ENCODE measurements at places on chromosomes 7 and 10.

GRCh38 chr7:36638140-36638539 lies 86.2 kb downstream of the AOAH start:
- DNase-seq, result no peak

DNA sequence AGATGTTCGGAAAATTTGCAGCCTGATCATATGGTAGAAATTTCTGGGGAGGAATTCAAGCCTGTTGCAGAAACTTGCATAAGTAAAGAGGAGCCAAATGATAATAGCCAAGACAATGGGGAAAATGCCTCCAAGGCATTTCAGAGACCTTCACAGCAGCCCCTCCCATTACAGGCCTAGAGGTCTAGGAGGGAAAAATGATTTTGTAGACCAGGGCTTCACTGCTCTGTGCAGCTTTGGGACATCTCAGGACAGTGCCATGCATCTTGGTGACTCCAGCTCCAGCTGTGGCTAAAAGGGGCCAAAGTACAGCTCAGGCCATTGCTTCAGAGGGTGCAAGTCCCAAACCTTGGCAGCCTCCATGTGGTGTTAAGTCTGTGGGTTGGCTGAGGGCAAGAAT lies 50.6 kb upstream of the CYP2C18 start:
- DNase-seq, result no peak

GRCh38 chr7:132590162-132590561 lies 13.9 kb upstream of the PLXNA4 start:
- DNase-seq, result no peak

GRCh38 chr10:32266566-32266965 lies 80.4 kb downstream of the EPC1 start:
- DNase-seq, result no peak

DNA sequence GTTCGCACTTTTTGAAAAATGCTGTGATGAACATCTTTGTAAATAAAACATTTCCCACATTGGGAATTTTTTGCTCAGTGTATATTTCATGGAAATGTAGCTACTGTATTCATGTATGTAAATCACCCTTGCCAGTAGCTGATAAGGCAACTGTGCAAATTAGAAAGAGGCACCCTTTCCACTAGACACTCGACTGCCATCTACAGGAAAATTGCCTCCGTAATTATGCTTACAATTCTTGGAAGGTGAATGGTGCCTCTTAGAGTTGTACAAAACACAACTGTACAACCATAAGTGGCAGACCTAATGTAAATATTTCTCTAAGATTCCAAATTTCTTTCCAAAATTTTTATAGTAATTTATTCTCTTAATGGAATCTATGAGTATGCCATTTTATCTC lies 491.7 kb downstream of the CCSER2 start:
- no peak for DNase-seq

GRCh38 chr10:31087851-31088250 lies 56.2 kb upstream of the ZNF438 start:
- DNase-seq, result no peak

GRCh38 chr7:134453518-134453917 lies 5.4 kb downstream of the AKR1B1 start:
- no peak for DNase-seq

DNA sequence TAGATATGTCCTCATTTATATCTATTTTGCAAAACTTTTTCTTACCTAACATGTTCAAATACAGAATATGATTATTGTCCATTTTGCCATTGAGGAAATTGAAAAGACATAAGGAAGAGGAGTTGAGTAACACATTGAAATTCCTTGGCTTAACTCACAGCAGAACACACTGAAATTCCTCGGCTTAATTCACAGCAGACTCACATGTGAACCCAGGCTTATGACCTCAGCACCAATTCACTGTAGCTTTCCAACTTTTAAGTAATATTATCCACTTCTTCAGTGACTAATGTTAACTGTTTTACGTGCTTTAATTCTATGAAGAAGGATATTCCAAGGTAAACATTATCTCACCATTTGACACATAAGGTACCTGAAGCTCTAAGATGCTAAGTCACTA lies 597.5 kb upstream of the PFKP start:
- no peak for DNase-seq

GRCh38 chr7:32890010-32890792 lies 1.4 kb downstream of the KBTBD2 start:
- no peak for DNase-seq

- DNase-seq, result no peak
These were observed 213.1 kb downstream of the C7orf25 start for GRCh38 chr7:42698600-42699374.

DNA sequence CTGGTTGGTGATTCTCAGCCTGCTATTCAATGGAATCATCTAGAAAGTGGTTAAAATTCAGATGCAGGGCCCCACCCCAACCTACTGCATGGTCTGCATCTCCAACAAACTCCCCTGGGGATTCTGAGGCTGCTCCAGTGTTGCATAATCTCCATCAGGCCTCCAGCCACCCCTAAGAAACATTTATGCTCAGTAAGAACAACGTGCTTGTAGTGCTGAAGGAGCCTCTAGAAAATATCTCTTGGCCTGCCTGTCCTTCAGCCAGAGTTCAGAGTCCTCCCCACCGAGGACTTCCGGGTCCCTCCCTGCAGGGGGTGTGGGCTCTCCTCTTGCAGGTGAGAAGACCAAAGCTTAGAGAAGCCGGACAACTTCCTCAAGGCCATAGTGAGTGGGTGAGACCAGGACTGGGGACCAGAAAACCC lies 159.8 kb downstream of the SH3PXD2A start:
- no peak for DNase-seq

- DNase-seq, result no peak
These were observed 247.0 kb downstream of the TRIL start for GRCh38 chr7:28711114-28711513.

- DNase-seq, result no peak
These were observed 9.7 kb upstream of the ANK3 start for GRCh38 chr10:60399328-60399727.

DNA sequence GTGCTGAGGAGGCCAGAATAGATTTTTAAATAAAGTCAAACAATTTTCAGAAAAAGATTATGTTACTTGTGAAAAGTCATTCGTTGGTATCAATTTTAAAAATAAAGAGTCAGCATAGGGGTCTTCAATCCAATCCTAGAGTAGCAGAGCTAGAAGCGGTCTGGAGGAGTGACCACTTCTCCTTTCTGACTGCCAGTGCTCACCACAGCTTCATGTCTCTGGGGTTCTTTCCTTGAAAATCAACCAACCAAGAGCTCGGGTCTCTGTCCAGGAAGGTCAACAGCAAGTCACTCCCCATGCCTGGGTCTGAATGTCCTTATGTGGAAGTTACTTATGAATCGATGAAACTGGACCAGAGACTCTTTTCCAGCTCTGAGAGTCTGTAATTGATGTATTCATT lies 14.3 kb downstream of the PTPRN2 start:
- DNase-seq, result no peak

- DNase-seq, result no peak
These were observed 6.5 kb downstream of the EVX1 start for GRCh38 chr7:27248911-27249723.

- no peak for DNase-seq
These were observed 52.7 kb downstream of the RBM17 start for GRCh38 chr10:6141296-6142151.

- no peak for DNase-seq
These were observed 158.2 kb downstream of the ST7 start for GRCh38 chr7:117111535-117111934.

DNA sequence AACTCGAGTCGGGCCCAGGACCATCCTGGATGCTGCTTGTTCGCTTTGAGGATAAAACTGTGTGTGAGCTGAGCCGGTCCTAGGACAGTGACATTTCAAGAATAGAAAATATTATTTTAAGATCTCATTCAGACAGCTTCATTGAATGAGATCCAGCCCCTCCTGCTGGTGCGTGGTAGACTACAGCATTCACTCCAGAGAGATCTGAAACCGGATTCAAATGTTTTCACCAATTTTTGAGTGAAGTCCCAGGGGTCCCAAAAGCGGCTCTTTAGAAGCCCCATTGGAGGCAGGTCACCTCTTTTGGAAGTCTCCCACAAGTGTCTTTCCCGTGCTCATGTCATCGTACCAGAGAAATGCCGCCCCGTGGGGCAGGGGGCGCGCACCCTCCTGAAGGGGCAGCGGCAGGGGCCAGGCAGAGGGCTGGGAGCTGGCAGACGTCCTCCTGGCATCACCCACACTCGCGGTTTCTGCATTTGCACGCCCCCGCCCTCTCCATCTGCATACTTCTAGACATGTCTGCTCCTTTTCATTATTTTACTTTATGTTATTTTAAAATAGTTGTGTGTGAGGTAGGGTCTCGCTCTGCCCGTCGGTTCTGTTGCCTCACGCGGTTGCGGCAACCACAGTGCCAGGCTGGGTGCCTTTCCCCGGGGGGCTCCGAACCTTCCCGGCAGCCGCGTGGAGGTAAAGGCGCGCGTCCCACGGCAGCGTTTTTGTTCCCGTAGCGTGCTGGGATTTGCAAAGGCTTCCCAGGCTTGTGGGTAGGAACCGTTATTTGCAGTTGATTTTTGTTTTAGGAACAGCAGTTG lies 52.3 kb upstream of the DPYSL4 start:
- no peak for DNase-seq

- DNase-seq, result no peak
These were observed 28.0 kb upstream of the COMTD1 start for GRCh38 chr10:75263806-75264205.

DNA sequence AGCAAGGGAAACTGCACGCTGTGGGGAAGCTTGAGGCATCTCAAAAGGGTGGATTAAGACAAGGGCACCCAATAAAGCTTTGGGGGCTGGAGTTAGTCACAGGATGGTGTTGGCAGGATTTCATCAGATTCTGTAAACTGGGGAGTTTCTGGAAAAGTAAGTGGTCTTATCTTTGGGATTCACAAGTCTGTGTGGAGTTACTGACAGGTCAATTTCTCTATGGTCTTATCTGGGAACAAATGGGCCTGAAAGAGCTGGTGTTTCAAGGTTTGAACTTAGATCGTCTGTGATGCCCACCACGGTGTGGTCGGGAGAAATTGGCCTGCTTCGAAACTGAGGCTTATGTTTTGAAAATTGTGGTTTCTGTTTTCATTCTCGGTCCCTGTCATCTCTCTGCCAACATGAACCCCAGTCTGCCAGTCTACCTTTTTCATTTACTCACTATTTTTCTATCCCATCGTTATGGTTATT lies 23.8 kb upstream of the AOAH start:
- no peak for DNase-seq

GRCh38 chr7:129089521-129090212 lies 34.8 kb upstream of the TNPO3 start:
- DNase-seq, result no peak

- DNase-seq, result no peak
These were observed 2.6 kb downstream of the STK31 start for GRCh38 chr7:23712368-23713284.

- DNase-seq, result no peak
These were observed 90.5 kb downstream of the RNF216 start for GRCh38 chr7:5690931-5691473.

DNA sequence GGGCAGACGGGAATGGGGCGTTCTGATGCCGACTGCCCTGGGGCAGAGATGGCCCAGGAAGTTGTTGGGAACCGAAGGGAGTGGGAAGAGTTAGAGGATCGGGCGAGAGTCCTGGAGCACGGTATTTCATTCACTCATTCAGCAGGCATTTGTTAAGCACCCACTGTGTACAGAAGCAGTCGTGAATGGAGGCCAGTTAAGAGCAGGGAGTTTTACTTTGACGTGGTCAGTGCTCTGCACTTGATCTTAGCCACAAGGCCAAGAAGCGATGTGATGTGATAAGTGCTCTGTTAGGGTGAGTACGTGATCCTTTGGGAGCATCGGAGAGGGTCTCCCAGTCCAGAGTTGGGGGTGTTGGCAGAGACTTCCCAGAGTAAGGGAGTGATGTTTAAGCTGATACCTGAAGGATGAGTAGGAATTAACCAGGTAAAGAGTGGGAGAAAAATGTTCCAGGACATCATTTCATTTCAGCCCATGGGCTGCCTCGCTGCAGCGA lies 890 bp downstream of the ZFYVE27 start:
- no peak for DNase-seq

DNA sequence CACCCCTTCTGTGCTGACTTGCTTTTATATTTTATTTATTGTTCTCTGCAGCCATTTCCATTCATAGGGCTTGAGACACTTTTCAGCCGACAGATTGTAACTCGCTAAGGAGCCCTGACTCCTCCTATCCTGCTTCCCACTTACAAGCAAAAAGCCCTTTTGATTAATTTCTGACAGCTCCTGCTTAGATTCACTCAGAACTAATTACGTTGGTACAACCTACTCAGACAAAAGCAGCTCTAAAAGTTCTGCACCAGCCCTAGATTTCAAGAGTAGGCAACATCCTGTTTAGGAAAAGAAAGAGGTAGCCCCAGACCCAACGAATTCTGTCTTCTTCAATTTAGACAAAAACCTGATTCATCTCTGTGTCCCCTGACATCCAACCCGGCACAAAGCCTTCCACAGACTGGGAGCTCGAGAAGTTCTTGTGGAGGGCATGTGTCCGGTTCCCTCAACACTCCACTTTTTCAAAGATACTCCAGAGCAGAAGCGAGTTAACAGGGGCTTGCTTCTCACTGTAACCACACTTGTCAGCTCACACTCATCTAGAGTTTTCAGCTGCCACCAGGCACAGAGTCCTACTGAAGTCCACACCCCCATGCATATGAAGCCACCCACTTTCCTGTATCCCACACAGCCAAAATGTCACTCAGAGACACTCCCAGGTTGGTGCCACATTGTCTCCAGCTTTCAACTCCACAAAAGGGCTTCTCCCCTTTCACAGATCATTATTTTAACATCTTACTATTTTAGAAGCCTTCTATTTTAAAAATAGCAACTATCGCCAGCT lies 113.6 kb upstream of the NFE2L3 start:
- no peak for DNase-seq

- DNase-seq, result no peak
These were observed 75.6 kb downstream of the ENTPD1 start for GRCh38 chr10:95831515-95831914.

- DNase-seq, result no peak
These were observed 75.5 kb downstream of the CARD11 start for GRCh38 chr7:2968176-2968575.

- DNase-seq, result peak; percentile 84
These were observed 167.3 kb upstream of the MYO3A start for GRCh38 chr10:25766687-25767221.

DNA sequence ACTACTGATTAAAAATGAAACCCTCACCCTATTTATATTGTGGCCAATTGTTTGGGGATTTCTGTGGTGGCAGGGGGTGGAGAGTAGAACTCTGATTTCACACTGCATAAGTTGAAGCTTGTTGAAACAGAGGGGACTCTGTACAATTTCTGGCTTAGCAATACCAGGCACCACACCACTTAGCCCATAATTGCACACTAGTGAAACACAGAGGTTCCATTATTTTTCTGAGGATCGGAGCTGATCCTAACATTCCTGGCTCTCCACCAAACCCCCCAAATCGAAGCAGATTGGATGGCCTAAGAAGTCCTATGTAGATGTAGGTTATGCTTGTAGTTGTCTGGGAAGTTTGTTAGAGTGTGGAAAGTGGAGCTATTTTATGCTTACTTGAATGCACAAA lies 47.0 kb downstream of the PTN start:
- no peak for DNase-seq

Measured in H1 (cell line).